ENCODE measurements at places on chromosomes 5 and 9.

DNA sequence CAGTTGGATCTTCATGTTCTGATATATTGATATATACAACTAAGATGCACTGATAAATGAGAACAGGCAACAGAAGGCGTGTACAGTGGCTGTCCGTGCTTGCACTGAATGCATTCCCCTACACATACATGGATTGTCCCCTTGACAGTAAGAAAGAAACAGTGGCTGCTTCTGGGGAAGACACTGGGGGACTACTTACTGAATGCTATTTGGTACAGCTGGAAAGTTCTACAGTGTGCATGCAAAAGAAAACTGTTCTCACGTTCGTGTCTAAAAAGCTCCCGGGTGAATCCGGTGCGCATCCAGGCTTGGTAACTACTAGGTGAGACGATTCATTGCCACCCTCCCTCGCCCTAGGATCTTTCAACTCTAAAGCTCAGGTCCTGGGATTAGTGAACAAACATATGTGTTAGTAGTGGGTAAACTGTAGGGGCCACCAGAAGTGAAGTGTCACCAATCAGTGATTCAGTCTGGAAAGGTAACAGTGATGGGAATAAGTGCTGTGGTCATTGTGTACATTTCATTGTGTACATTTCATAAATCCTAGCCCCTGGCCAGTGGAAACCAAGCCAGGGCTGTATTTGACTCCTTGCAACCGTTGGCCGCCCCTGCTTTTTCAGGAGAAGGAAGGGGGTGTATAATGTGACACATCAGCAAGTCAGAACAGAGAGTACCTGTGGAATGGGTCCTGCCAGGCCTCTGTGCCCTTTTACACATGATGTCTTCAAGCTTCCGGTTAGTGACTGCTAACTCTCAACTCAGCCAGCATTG, 46.3 kb upstream of the BOD1 start:
- DNase-seq: no peak

GRCh38 chr5:110338341-110339083, 388.0 kb downstream of the TMEM232 start:
- no peak for DNase-seq

DNA sequence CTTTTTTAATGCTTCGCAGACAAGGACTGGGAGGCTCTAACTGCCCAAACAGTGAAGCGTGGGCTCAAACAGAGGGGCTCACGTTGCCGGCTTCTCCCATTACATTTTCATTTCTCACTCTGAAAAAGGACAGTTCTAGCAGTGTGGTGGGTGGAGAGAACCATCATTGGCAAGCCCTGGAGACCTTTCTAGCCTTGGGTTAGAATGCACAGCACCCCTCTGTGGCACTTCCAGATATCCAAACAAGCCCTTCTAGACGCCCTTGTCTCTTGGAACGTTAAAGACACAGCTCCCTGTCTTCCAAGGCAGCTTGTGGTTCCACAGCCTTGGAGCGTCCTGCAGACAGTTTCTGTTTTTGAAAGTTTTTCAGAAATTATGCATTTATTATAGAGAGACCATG, 52.1 kb downstream of the MVB12B start:
- DNase-seq: no peak

DNA sequence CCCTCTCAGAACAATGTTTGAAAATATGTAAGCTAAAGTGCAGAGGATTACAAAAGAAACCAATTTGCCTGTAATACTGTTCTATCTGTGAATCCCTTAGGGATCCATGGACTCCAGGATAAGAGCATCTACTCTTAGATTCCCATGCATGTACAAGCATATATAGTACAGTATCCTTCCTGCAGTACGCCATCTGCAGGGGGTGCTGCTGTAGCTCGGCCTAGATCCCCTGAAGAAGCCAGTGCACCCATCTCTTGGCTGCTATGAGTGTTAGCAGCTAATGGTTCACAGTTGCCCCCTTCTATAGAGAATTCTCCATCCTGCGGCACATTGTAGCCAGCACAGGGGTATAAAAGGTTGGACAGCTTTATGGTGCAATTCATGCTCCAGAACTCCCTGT, 61.8 kb upstream of the SLC30A5 start:
- no peak for DNase-seq

- peak; percentile 45 for DNase-seq
These were observed 896 bp downstream of the EBF1 start for GRCh38 chr5:159098603-159099436.

DNA sequence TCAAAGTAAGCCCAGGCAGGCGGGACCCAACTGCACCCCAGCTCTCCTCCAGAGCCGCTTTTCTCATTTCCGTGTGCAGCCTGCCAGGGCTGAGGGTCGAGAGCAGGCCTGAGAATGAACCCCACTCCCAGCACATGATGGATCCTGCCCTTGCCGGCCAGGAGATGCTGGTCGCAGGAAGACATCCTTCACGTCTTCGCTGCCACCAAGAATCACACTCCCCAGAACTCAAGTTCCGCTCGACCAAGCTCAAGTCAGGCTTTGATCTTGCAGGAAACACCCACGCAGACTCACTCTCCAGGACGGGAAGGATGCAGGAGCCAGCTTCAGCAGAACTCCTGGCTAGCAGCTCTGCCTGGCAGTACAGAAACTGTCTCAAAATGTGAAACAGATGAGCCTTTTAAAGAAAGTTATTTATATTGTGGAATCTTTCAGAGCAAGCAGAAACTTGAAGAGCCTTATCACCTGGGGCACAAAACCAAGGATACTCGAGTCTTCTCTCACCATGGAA, 102.4 kb downstream of the ROR2 start:
- DNase-seq: no peak

DNA sequence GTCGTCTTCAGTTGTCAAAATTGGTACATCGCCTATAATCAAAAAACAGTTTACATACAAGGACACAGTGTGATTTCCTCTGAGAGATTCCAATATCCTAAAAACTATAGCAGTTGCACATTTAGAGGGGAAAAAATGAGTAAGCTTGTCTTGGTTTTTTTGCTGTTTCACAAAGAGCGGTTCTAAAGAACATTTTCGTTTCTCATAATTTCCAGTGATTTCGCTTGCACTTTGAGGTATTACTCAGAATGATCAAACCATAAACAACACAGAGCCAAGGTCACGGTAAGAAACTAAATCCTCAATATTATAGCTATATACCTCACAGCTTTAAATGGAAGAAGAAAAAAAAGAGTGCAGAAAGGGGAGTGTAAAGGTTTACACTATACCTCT, 861 bp downstream of the MTX3 start:
- no peak for DNase-seq

GRCh38 chr5:1167361-1167727, 34.1 kb upstream of the SLC6A19 start:
- DNase-seq: no peak

- no peak for DNase-seq
These were observed 82.6 kb downstream of the GPR21 start for GRCh38 chr9:123116036-123116435.

DNA sequence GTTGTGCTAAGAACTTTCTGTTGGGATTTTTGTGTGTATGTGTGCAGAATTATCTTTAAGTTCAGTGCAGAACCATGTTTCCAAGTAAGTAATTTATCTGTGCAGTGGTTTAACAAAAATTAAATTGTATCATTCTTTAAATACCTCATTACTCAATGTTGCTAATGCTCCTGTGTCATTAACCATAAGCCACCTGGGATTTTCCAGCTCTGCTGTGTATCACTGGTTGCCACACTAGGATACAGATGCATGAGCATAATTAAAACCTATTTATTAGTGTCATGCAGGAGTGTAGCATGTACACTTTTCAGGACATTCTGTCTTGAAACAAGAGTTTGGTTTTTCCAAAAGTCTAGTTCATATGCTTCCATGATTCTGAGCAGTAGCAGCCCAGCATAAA, 120.4 kb upstream of the PTGER4 start:
- no peak for DNase-seq

DNA sequence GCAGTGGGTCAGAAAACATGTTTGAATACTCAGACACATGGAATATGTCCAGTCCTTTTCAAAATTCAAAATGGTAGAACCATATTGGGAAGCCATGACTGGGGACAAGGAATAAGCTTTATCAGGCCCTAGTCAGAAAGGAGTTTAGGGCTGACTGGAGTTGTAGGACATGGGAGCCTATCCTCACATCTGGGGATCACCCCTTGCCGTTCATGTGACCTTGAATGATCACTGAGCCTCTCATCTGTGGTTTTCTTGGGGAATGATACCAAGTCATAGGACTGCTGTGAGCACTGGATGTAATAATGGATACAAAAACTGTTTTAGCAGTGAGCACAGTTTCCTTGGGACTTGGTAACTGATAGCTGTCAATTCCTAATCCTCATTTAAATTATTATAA, 84.7 kb downstream of the IQGAP2 start:
- DNase-seq: no peak

DNA sequence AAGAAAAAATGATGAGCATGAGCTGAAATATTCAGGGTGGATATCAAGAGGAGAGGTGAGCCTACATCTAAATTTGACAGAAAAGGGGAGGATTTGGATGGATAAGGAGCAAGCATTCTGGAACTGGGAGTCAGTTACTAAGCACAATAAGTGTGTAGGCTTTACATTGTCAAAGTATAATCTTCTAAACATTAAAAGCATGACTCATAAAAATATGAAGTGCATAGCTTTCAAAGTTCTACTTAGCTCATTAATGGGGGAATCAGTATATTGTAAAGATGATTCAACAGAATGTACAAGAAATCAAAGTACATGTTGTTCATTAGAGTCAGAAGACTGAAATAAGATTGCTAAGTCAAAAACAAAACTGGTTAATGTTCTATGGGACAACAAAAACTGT, 248.0 kb upstream of the GAS1 start:
- DNase-seq: no peak

DNA sequence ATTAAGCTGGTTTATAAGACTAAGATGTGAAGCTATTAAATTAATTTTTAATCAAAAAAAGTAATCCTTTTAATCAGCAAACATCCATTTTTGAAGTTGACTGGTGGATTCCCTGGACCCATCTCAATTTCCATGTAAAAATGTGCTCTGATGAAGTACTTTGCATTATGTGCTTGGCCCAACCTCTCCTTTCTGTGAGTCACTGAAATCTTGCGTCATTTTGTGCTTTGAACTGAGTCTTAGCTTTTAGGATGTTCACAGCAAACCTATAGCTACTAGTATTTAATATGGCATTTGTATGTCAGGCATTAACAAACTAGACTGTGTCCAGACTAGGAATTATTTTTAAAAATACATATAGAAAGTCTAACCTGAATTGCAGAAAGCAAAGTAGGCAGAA, 55.0 kb upstream of the CDH12 start:
- DNase-seq: no peak

Measured in stimulated activated CD8-positive, alpha-beta memory T cell treated with anti-CD3 and anti-CD28 coated beads, Interleukin-7, amount 100 ng/mL, for 4 hours (primary cell).